ENCODE measurements at places on chromosomes 2 and 18. TPM values are rescaled to one million over a fixed set of nuclear protein-coding genes. Genes with fewer than 3 reads are reported as not detected.

RNF144A gene
- 9.2 TPM for total RNA-seq

DNA sequence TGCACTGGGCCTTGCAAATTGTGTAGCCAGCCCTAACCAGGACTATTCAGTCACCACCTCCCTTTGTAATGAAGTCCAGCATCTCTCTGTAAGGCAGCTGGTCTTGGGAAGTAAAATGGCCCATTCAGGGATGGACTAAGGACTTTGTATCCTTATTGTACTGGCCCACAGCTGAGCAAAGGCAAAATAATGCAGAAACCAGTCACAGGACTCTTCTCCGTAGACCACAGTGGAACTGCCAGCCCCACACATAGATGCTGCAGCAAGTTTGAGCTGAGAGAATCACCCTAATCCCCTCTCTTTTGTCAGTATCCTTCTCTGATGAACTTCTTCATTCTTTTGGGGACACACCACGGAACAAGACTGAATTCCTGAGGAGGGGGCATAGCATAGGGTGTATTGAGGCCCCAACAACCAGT is 73.6 kb upstream of the RTN4 start:
- no peak overlapping the region for H3K27ac ChIP-seq
- no peak for DNase-seq
- H3K36me3 ChIP-seq, result no peaks in the 10 kb centered on the region
- no peak overlapping the region for H3K4me3 ChIP-seq
- H3K27me3 ChIP-seq, result no peaks in the 10 kb centered on the region

DNA sequence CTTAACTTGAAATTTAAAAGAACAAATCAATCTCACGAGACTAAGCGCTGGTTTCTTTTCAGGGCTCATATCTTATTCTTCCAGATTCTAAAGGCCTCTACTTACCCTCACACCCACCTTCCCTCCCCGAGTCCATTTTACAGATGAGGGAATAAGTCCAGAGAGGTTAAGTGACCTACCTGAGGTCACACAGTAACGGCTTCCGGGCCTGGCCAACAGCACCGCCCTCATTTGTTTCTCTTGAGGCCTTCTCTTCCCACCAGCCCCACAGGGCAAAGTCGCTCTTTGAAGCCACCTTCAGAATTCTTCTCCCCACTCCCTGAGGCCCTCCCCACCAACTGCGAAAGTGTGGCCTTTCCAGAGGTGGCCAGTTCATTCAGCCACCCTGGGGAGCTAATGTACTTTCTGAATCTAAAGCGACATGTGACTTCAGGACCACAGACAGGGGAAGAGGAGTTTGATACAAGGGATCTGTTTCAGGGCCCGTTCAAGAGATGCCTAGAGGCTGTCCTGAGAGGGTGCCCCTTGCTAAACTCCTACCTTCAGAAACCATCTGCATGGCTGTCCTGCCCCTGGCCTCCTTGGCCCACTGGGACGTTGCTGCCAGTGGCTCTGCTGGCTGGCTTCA is 275.3 kb downstream of the HAUS1 start:
- H3K4me1 ChIP-seq, result peaks cover 8% of the 10 kb centered on the region
- no peaks in the 10 kb centered on the region for H3K36me3 ChIP-seq
- H3K27ac ChIP-seq, result no peak overlapping the region
- no peaks in the 10 kb centered on the region for H3K27me3 ChIP-seq
- no peak overlapping the region for H3K4me3 ChIP-seq

DNA sequence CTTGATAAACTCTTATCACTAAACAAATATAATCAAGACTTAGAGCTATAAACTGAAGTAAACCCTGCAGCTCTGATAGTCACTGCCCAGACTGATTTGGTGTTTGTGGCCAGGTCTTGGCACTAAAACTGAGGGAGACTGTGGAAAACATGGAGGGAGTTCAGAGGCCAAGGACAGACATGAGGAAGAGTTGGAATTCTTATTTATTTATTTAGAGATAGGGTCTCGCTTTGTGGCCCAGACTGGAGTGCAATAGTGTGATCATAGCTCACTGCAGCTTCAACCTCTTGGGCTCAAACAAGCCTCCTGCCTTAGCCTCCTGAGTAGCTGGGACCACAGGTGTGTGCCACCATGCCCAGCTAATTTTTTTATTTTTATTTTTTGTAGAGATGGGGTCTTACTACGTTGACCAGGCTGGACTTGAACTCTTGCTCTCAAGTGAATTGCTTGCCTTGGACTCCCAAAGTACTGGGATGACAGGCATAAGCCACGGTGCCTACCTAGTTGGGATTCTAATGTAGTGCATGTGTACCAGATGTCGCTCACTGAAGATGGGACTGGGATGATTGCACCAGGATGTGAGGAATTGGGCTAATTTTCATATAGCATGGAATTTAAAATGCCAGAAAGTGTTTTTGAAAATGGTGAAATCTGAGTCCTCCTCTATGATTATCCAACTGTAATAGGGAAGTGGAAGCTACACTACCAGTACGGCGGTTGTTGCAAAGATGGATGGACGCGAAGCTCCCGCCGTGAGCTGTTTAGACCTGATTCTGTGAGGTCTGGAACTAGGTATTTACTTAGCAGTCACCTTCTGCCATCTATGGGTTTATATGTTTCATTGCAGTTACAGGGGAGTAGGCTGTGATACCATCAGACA is 52.7 kb upstream of the CTLA4 start:
- no peaks in the 10 kb centered on the region for H3K27me3 ChIP-seq
- H3K4me1 ChIP-seq, result no peaks in the 10 kb centered on the region
- H3K4me3 ChIP-seq, result no peak overlapping the region
- DNase-seq, result peak; percentile 47

DNA sequence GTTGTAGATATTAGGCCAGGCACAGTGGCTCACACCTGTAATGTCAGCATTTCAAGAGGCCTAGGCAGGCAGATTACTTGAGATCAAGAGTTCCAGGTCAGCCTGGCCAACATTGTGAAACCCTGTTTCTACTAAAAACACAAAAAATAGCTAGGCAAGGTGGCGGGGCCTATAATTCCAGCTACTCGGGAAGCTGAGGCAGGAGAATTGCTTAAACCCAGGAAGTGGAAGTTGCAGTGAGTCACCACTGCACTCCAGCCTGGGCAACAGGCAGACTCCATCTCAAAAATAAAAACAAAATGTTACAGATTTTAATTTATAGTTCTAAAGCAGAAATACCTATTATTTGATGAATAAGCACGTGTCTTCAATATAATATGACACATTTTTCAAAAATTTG is 65.6 kb upstream of the UBXN4 start:
- no peak overlapping the region for H3K4me3 ChIP-seq
- peaks cover 3% of the 10 kb centered on the region for H3K36me3 ChIP-seq
- no peak for DNase-seq
- no peaks in the 10 kb centered on the region for H3K4me1 ChIP-seq
- H3K27ac ChIP-seq, result no peak overlapping the region
